ENCODE measurements at places on chromosomes 1 and 21.

GRCh38 chr1:76113446-76113845, 38.9 kb downstream of the ST6GALNAC3 start:
- H3K36me3 ChIP-seq = no peaks in the 10 kb centered on the region
- H3K4me1 ChIP-seq = no peaks in the 10 kb centered on the region
- no peak overlapping the region for H3K4me3 ChIP-seq
- H3K27ac ChIP-seq = no peak overlapping the region
- H3K27me3 ChIP-seq = no peaks in the 10 kb centered on the region
- DNase-seq = no peak

- peaks cover 20% of the 10 kb centered on the region for H3K4me1 ChIP-seq
- H3K27me3 ChIP-seq = no peaks in the 10 kb centered on the region
- no peak for DNase-seq
- no peak overlapping the region for H3K27ac ChIP-seq
- H3K4me3 ChIP-seq = no peak overlapping the region
These were observed 2.5 kb downstream of the SEMA4A start for GRCh38 chr1:156155756-156156510.

DNA sequence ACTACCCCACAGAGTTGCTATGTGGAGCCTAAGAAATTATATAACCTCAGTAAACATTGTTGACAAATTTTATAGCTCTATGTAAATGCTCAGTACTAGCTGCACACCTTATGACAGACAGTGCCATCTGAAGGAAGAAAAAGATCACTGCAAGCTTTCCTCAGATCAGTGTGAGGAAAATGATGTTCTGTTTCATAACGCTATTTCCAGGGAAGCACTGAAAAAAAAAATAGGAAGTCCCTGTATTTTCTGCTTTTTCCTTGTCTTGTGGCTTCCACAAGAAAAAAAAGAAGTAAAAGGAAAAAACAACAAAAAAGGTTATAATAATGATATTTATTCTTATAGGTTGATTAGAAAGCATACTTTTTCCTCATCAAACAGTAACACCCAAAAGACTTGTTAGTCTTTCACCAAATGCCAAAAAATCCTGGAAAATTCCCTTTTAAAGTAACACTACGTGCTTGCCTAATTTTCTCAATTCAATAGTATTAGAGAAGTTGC, 23.2 kb downstream of the LYST start:
- DNase-seq = no peak
- no peak overlapping the region for H3K4me3 ChIP-seq
- peaks cover 5% of the 10 kb centered on the region for H3K4me1 ChIP-seq
- no peak overlapping the region for H3K27ac ChIP-seq

DNA sequence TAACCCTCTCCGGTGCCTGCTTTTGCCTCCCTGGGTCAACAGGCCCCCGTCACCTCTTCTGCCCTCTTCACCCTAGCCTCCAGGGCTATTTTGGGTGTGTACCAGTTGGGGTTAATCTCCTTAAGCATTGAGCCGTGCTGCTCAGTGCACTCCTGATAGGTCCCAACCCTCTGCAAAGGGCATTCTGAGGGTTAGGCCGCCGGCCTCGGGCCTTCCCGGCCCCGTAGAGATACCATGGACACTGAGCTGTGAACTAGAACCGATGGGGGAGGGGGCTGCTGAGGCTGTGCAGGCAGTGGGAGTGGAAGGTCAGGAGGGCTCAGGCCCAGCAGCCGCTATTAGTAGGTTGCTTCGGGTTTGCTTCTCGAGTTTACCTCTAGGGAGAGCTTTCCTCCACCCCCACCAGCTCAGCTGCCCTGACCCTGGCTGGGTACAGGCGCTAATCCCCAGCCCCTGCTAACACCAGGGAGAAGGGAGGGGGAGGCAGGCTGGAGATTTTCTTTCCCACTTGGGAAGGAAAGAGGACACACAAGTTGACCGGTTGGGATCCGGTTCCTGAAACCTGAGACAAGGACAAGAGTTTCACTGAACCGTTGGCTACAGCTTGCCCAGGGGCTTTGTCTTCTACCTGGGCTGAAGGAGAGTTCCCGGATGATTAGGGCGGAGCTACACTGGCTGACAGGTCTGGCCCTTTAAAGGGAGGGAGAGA, 4.8 kb downstream of the LMOD1 start:
- H3K27me3 ChIP-seq = peaks cover 6% of the 10 kb centered on the region
- no peak overlapping the region for H3K27ac ChIP-seq
- no peak overlapping the region for H3K4me3 ChIP-seq

DNA sequence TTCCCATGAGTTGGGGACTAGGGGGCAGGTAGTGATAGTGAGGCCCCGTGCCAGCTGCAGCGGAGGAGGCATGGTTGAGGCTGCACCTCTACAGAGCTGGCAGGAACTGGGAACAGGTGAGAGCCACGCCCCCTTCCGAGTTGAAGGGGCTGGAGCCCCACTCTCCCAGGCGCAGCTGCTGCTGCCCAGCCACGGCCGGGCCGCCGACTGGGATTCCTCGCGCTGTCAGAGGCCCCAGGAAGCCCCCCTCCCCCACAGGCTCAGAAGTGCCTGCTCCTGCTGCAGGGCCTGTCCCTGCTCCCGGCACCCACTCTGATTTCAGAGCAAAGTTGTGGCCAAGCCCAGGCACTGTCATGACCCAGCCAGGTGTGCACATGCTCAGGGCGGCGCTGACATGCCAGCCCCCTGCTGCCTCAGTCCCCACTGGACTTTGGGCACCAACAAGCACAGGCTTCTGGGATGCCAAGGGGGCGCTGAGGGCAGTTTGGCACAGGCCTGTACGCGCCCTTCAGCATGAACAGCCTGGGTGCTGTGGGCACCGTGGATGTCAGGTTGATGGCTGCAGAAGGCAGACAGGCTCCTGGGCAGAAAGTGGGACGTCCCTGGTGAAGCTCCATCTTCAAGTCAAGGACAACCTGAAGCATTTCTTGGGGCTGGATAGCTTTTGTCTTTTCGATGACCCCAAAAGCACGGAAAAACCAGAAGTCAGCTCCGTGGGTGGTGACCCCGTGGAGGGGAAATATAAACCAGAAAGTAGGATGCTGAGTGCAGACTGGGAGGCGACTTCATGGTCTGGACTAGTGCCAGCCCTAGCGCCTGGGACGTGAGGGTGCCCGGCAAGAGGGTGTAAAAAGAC, 121.5 kb downstream of the SIM2 start:
- H3K27ac ChIP-seq = no peak overlapping the region
- H3K4me1 ChIP-seq = peaks cover 17% of the 10 kb centered on the region
- peaks cover 7% of the 10 kb centered on the region for H3K36me3 ChIP-seq
- no peaks in the 10 kb centered on the region for H3K27me3 ChIP-seq

- no peak for DNase-seq
- H3K27ac ChIP-seq = no peak overlapping the region
- peaks cover 21% of the 10 kb centered on the region for H3K4me1 ChIP-seq
- peaks cover 53% of the 10 kb centered on the region for H3K27me3 ChIP-seq
- no peak overlapping the region for H3K4me3 ChIP-seq
These were observed 6.5 kb upstream of the ITGB2 start for GRCh38 chr21:44927259-44927586.

DNA sequence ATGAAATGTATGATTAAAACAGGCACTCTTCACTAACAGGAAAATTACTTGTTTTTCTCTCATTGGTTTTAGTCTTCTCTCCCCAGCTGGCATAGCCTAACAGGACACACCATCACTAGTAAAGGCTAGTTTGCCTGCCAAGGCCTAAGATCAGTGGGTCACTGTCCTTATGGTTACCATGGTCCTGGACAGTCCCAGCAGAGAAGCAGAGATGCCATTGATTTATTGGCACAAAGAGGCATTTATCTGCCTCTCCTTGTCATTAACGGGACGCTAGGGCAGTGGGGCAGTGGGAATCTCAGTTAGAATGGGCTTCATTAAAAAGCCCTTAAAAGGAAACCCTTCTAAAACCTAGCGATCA, 13.9 kb downstream of the CD247 start:
- no peak for DNase-seq
- H3K27me3 ChIP-seq = no peaks in the 10 kb centered on the region
- no peak overlapping the region for H3K4me3 ChIP-seq
- peaks cover 5% of the 10 kb centered on the region for H3K4me1 ChIP-seq

GRCh38 chr1:42996384-42996970, 37.8 kb upstream of the SLC2A1 start:
- no peak for DNase-seq
- no peak overlapping the region for H3K27ac ChIP-seq
- H3K4me1 ChIP-seq = no peaks in the 10 kb centered on the region
- H3K4me3 ChIP-seq = no peak overlapping the region

GRCh38 chr1:114441332-114441731, 69.7 kb downstream of the TRIM33 start:
- no peak for DNase-seq
- H3K4me1 ChIP-seq = no peaks in the 10 kb centered on the region
- no peak overlapping the region for H3K27ac ChIP-seq
- no peak overlapping the region for H3K4me3 ChIP-seq
- H3K27me3 ChIP-seq = no peaks in the 10 kb centered on the region

DNA sequence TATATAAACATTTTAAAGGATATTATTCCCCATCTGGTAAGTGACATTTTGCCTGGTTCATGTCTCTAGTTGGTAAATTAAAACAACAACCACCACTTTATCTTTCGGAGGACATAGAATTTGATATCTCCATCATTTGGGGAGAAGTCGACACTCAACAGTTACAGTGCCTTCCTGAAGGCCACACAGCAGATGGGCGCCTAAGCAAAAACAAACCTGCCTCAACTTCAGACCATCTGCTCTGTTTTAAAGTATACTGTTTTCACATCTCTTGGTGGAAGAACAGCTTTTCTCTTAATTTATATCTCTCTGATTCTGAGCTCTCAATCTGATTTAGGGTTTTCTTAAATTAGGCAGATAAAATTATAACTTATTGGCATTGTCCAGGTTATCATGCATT, 282.2 kb downstream of the RYR2 start:
- no peak overlapping the region for H3K27ac ChIP-seq
- H3K4me1 ChIP-seq = no peaks in the 10 kb centered on the region
- no peaks in the 10 kb centered on the region for H3K27me3 ChIP-seq
- no peaks in the 10 kb centered on the region for H3K36me3 ChIP-seq

GRCh38 chr1:21510885-21511578, 1.8 kb downstream of the ALPL start:
- H3K36me3 ChIP-seq = no peaks in the 10 kb centered on the region
- no peak for DNase-seq
- H3K27ac ChIP-seq = no peak overlapping the region
- peaks cover 26% of the 10 kb centered on the region for H3K4me1 ChIP-seq

- H3K27ac ChIP-seq = no peak overlapping the region
- no peak overlapping the region for H3K4me3 ChIP-seq
- no peaks in the 10 kb centered on the region for H3K27me3 ChIP-seq
- no peaks in the 10 kb centered on the region for H3K4me1 ChIP-seq
- H3K36me3 ChIP-seq = peaks cover 79% of the 10 kb centered on the region
These were observed 14.7 kb downstream of the HYI start for GRCh38 chr1:43438953-43439581.

DNA sequence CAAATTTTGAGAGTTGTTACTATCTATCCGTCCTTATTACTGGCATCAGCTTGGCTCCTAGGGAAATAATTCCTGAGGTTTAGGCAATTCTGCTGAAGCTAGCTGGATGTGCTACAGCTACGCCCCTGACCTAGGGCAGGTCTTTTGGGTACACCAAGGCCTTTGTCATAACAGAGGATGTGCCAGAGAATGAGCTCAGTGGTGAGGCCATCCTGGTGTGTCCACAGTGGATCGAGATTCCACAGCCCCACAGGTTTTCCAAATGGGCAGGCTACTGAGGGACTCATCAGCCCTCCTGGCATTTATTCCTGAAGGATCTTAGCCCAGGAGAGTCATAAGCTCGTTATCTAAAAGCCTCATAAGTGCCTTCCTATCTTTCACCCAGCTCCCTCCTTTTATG, 475.2 kb upstream of the USP24 start:
- no peak overlapping the region for H3K27ac ChIP-seq
- no peak overlapping the region for H3K4me3 ChIP-seq
- H3K4me1 ChIP-seq = no peaks in the 10 kb centered on the region
- DNase-seq = no peak
- H3K36me3 ChIP-seq = no peaks in the 10 kb centered on the region

GRCh38 chr1:208183977-208184911, 59.9 kb downstream of the PLXNA2 start:
- H3K4me3 ChIP-seq = no peak overlapping the region
- no peak for DNase-seq
- H3K36me3 ChIP-seq = peaks cover 8% of the 10 kb centered on the region
- H3K27ac ChIP-seq = peak overlapping the region; percentile 5
- no peaks in the 10 kb centered on the region for H3K27me3 ChIP-seq

DNA sequence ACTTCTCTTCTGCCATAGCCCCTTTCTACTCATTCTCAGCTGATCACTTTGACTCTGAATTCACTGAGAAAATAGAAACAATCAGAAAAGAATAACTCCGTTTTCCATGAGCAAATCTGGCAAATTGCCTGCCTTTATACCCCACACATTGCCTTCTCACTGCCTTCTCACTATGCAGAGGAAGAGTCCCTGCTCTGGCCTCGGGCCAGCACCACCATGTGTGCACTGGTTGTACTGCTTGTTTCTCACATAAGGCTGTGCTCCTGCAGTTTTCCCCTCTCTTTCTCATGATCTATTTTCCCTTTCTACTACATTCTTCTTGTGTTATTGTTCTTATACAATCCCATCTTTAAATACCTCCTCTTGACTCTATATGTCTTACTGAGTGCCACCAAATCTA, 2.3 kb upstream of the HMGCS2 start:
- no peaks in the 10 kb centered on the region for H3K36me3 ChIP-seq
- H3K4me1 ChIP-seq = peaks cover 7% of the 10 kb centered on the region
- H3K4me3 ChIP-seq = no peak overlapping the region
- DNase-seq = no peak

DNA sequence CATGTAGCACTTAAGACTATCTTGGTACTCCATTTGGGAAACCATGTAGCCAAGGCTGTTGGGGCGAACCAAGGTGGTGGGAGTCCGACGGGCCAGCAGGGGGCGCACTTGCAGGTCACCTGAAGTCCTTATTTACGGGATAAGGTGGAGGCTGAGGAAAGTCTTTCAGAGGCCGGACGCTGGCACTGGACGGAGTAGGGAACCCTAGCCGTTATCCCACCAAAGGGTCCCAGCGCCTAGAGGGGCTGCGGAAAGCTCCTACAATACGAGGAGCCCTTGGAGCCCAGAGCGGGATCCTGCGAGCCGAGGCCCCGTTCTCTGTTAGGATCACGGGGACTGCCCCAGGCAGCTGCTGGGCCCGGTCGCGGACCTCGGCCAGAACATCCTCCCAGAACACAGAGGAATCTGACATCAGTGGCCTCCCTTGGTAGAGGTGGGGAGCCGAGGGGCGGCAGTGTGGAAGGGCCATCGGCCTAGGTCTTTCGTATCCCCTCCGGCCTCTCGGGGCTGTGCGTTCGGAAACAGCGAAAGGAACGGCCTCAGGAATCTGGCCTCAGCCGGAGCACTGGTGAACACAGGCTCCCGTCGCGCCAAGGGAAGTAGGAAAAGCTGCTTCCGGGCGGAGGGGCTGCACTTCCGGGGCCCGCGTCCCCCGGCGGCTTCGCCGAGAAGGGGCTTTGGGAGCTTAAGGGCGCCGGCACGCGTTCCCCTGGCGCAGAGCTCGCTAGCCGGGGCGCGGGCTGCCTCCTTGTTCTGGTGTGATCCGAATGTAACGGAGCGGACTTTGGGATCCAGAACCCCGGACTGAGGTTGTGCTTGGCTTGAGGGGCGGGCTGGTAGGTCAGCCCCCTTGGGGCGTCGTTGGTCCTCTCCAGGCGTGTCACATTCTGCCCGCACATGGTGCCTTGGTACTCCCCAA, 29.9 kb upstream of the RPTN start:
- no peaks in the 10 kb centered on the region for H3K36me3 ChIP-seq
- peak overlapping the region; percentile 51 for H3K4me3 ChIP-seq
- H3K27me3 ChIP-seq = no peaks in the 10 kb centered on the region
- peaks cover 13% of the 10 kb centered on the region for H3K4me1 ChIP-seq
- peak; percentile 49 for DNase-seq

GRCh38 chr21:43362915-43363314, 64.0 kb downstream of the SIK1 start:
- H3K4me1 ChIP-seq = peaks cover 80% of the 10 kb centered on the region
- H3K36me3 ChIP-seq = peaks cover 3% of the 10 kb centered on the region
- peak overlapping the region; percentile 76 for H3K27ac ChIP-seq
- H3K4me3 ChIP-seq = no peak overlapping the region
